ENCODE measurements at places on chromosomes 16 and 17.

- DNase-seq, result no peak
Observed at GRCh38 chr17:48619826-48620449, 4.8 kb upstream of the HOXB8 start.

- DNase-seq, result no peak
Observed at GRCh38 chr17:30990458-30990857, 19.6 kb downstream of the RNF135 start.

- no peak for DNase-seq
Observed at GRCh38 chr16:64450177-64450576, 671.7 kb downstream of the CDH11 start.

DNA sequence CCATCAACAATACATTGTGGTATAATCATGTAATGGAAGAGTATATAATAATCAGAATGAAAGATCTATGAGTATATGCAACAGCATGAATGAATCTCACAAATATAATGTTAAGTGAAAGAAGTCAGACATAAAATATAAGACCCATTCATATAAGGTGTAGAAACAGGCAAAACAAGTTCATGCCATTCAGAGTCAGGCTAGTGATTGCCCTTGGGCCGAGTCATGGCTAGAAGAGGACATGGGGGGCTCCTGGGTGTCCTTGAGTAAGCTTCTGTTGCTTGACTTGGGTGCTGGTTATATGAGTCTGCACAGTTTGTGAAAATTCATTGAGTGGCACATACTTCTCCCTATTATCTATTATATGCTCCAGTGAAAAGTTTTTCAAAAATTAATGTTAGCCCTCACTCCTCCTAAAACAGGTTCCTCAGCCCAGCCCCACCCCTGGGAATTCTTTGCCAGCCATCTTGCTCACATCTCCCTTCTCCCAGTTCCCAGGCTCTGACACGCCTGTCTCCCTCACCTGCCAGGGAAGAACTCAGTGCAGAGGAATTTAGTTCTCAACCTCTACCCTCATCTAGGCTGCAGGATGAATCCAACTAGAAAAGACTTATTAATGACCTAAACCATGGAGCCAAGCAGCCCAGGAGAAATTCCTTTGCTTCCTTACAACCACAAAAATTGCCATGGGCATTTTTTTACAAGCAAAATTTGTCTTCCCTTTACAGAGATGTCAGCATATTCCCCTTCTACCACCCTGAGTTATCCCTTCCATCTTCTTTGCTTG, 52.4 kb upstream of the NFAT5 start:
- no peak for DNase-seq

DNA sequence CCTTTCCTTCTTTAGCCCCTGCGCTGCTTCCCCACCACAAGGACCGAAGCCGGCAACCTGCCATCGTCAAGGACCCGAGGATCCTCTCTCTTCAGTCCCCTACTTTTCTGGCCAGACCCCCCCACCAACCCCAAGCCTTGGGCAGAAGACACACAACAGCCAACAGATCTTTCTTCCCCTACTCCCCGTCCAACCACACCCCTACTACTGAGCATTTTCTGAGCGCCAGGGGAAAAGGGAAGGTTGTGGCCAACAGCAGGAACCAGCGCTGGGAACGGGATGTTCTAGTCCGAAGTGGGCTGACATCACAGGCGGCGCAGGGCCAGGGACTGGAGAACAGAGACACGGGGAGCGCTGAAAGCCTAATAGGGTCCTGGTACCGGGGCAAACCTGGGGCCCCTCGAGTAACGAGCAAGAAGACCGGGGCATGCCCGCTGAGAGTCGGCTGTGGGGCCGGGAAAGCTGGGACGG, 528 bp downstream of the PER1 start:
- DNase-seq, result no peak

GRCh38 chr17:57941384-57942370, 13.5 kb downstream of the CUEDC1 start:
- no peak for DNase-seq

- no peak for DNase-seq
Observed at GRCh38 chr17:42252597-42253550, 23.3 kb downstream of the STAT5B start.

DNA sequence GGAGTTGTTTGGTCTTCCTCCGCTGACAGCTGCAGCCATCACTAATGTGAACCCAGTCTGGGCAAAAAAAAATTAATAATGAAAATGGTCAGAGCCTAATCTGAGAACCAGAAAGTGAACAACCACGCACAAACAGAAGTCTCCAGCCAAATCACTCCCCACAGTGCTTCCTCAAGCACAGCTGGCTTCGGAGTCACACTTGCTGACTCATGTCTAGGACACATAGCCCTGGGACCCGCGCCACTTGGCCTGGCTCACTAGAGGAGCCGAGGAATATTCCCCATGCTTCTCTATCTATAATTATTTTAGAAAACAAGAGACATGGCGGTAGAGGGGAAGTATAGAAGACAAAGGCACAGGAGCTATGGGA, 109.1 kb downstream of the ZFHX3 start:
- no peak for DNase-seq

DNA sequence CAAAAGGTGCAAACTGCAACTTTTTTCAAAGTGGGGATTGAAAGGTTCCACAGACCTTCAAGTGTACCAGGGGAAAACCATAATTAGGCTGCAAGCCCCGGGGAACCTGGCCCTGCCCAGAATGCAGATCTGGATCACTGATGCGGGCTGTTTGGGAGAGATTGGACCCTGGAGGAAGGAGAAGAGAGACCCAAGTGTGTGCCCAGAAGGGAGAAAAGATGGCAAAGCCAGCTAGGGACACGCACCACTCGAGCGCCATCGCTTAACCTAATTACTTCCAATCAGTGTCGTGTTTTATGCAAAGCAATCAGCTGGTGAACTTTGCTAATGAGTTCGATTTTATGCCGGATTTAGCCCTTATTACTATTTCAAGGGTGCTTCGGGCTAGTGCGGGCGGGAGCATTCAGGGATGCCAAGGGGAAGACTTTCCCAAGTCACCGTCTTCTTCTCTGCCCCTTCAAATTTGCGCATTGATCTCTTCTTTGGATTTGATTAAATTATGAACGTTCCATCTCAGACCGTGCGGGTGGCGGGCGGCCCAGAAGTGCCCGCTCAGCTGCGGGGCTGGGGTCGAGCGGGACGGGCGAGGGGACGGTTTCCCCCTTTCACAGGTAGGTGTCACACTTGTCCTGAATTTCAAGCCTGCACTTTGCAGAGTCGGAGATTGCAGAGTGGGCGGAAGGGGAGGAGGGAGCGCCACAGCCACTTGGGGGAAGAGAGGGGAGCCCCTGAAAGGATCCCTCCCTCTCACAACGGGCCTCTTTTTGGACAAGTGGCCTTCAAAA, 4.0 kb downstream of the IRX5 start:
- no peak for DNase-seq

- no peak for DNase-seq
Observed at GRCh38 chr17:28112606-28113005, 70.1 kb downstream of the NLK start.

DNA sequence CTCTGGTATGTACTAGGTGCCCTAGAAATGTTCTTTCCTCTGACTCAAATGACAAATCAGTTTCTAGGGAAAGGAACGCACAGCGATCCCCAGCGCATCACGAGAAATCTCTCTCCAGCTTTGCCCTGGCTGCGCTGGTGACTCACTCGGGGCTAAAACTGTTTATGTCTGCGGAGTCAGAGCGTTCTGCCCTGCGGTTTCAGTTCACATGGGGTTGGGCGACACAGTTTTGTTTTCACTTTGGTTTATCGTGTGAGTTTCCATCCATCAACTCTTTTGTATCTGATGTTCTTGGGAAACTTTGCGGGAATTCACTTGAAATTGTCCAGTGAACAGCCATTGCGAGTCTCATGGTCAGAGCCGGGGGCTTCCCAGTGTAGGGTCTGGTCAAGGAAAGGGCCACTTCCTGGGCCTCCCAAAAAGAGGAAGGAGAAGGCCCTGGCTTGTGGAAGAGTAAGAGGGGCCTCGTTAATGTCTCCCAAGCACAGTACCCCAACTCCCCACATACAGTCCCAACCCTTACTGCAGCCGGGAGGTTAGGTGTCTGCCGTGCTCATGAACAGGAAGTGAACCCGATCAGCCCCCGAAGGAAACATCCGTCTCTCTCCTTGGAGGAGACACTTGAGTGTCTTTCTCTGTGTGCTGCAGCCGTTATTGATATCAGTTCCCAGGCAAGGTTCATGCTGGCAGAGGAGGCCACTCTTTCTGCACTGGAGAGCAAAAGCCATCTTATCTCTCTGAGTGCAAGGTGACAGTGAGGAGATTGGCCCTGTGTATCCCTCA, 643.2 kb downstream of the WWOX start:
- peak; percentile 70 for DNase-seq

DNA sequence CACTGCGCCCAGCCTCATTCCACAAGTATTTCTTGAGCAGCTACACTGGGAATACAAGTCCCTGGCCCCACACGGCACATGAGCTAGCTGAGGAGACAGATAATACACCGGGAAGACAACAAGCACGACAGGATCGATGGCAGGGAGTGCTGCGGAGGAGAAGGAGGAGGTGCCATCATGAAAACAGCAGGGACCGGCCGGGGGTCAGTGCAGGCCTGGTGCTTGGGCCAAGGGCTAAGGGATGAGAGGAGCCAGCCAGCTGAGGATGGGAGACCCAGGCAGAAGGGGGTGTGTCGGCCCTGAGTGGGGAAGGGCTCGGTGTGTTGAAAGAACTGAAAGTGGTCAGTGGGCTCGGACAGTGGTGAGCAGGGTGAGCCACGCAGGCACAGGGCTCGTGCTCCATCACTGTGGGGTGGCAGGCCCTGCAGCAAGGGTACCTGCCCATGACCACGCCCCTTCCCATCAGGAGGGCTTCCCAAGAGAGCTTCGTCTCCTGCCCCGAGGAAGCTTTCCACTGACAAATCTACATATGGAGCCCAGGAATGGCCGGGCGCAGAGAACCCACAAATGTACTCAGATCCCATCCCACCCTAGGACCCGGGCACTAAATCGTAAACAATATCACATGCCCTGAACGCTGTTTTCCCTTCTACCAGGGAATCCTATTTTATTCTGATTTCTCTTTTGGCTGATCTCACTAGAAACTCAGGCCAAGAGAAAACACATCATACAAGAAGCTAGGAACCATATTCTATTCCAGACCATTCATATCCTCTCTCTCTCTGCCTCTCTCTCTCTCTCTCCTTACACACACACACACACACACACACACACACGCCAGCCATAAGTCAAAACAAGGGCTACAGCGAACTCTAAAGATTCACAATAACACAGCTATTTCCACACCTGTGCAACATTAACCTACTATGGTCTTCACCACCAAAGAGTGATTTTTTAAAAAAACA, 50.7 kb upstream of the TNRC6C start:
- DNase-seq, result no peak

GRCh38 chr17:72516772-72517399, 396.1 kb downstream of the SOX9 start:
- no peak for DNase-seq

DNA sequence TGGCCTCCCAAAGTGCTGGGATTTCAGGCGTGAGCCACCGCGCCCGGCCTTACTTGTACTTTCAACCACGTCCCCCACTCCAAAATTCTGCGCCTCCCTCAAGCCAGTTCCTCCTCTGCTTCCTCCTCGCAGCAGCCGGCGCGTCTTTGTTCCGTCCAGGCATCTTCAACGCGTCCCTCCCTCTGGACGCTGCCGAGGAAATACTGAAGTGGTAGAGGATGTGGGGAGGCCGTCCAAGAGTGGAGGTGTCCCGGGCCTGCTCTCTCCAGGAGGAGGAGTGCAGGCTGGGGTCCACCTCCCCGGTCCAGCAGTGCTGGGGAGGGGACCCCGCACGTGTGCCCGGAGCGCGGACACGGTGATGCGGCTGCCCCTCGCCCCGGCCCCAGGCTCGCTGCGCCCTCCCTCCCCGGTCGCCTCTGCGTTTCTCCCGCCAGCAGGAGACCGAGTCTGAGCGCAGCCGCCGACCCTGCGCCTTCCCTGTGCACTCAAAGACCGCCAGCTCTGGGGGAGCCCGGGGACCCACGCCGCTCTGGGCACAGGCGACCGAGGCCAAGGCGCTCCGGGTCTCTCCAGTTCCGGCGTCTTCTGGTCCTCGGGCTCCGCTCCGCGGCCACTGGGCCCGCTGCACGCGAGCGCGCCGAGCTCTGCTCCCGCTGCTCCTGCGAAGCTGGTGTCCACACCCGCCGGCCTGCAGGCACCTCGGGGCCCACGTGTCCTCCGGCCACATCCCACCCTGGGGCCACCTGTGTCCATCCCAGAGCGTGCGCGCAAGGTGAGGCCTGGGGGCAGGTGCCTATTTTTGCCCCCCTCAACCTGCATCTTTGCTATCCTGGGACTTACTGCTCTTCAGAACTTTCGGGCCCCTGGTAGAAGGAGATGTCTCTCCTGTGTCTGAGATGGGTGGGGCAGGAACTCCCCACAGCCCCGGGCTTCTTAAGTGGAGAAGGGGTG, 31.7 kb downstream of the OSBPL7 start:
- peak; percentile 51 for DNase-seq

- no peak for DNase-seq
Observed at GRCh38 chr17:80145076-80146075, 1.6 kb downstream of the EIF4A3 start.

DNA sequence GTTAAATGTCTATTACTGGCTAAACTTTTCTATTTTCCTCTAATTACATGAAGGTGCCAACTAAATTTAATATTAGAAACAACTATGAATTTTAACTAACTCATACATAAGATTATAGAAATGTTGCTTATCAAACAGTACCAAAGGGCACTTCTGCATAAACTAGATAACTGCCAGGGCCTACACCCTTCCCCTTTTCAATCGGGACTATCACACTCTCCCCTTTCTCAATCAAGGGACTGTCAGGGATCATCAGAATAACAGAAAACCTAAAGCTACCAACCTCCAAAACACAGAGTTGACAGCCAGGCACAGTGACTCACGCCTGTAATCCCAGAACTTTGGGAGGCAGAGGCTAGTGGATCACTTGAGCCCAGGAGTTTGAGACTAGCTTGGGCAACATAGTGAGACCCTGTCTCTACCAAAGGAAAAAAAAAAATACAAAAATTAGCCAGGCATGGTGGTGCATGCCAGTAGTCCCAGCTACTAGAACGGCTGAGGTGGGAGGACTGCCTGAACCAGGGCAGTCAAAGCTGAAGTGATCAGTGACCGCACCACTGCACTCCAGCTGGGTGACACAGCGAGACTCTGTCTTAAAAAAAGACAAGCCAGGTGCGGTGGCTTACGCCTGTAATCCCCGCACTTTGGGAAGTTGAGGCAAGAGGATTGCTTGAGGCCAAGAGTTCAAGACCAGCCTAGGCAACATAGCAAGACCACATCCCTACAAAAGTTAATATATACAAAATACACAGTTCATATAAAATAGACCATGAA, 3.2 kb upstream of the PHLPP2 start:
- no peak for DNase-seq

GRCh38 chr17:68749349-68750207, 148.4 kb upstream of the FAM20A start:
- DNase-seq, result no peak

DNA sequence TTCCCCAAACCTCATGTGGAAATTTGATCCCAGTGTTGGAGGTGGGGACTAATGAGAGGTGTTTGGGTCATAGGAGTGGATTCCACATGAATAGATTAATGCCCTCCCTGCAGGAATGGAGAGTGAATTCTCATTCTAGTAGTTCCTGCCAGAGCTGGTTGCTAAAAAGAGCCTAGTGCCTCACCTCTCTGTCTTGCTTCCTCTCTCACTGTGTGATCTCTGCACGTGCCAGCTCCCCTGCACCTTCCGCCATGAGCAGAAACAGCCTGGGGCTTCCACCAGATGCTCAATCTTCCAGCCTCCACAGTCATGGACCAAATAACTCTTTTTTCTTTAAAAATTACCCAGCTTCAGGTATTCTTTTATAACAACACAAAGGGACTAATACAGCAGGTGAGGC, 72.9 kb upstream of the CLEC3A start:
- no peak for DNase-seq

All from activated T-cell treated with anti-CD3 and anti-CD28 coated beads for 24 hours (primary cell).